Left lung (tissue), 14 donors: ENCODE measurements at places on chromosomes 12 and 14. TPM values are rescaled to one million over a fixed set of nuclear protein-coding genes. Genes with fewer than 3 reads are reported as not detected.

OR4E2 gene
- total RNA-seq = not detected

EEF1AKMT3 gene
- total RNA-seq = 6.3 TPM

DNA sequence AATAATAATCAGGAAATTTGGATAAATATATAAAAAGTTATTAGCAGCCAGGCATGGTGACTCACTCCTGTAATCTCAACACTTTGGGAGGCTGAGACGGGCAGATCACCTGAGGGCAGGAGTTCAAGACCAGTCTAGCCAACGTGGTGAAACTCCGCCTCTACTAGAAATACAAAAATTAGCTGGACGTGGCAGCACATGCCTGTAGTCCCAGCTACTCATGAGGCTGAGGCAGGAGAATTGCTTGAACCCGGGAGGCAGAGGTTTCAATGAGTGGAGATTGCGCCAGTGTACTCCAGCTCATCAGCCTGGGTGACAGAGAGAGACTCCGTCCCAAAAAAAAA lies 64.5 kb downstream of the SYT1 start:
- H3K4me3 ChIP-seq = no peak overlapping the region
- no peak for DNase-seq
- no peak overlapping the region for H3K27ac ChIP-seq

EFS gene
- total RNA-seq = 15.8 TPM

LHX5 gene
- not detected for total RNA-seq

CHD8 gene
- total RNA-seq = 73.5 TPM

- no peaks in the 10 kb centered on the region for H3K4me1 ChIP-seq
- no peaks in the 10 kb centered on the region for H3K36me3 ChIP-seq
- H3K4me3 ChIP-seq = no peak overlapping the region
- H3K27ac ChIP-seq = peak overlapping the region; percentile 48
Observed at GRCh38 chr12:80777587-80777986, 60.9 kb downstream of the MYF5 start.

GRCh38 chr12:46265734-46266133 lies 3.1 kb downstream of the SLC38A1 start:
- DNase-seq = no peak
- H3K4me3 ChIP-seq = no peak overlapping the region
- peaks cover 45% of the 10 kb centered on the region for H3K27me3 ChIP-seq
- H3K36me3 ChIP-seq = no peaks in the 10 kb centered on the region

DNA sequence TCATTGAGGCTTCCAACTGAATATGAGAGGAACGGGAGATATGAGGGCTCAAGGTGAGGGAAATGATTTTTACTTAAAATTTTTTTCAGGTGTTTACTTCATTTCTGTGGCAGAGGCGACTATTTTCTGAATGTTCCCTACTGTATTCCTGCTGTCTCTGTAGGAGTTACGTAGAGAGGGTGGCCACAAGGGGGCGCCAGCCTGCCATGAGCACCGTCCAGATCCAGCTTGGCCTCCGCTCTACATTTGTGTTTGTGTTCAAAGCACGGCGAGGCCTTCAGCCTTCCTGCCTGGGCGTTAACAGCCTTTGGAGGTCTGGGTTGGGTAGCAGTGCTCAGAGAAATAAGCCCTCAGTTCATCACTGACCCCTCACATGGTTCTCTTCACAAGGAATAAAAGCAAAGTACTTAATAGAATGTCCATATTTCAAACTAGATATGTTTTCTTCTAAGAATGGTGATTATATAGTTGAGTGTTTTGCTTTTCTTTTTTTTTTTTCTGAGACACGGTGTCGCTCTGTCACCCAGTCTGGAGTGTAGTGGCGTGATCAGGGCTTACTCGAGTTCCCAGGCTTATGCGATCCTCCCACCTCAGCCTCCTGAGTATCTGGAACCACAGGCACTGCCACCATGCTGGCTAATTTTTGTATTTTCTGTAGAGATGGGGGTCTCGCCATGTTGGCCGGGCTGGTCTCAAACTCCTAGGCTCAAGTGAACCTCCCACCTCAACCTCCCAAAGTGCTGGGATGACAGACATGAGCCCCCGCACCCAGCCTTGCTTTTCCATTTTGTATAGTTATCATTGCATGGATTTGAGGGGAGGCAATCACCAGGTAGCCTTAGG lies 22.3 kb downstream of the CKB start:
- H3K4me1 ChIP-seq = peaks cover 3% of the 10 kb centered on the region
- no peak overlapping the region for H3K4me3 ChIP-seq
- DNase-seq = peak; percentile 76
- H3K27me3 ChIP-seq = no peaks in the 10 kb centered on the region
- H3K27ac ChIP-seq = no peak overlapping the region

DNA sequence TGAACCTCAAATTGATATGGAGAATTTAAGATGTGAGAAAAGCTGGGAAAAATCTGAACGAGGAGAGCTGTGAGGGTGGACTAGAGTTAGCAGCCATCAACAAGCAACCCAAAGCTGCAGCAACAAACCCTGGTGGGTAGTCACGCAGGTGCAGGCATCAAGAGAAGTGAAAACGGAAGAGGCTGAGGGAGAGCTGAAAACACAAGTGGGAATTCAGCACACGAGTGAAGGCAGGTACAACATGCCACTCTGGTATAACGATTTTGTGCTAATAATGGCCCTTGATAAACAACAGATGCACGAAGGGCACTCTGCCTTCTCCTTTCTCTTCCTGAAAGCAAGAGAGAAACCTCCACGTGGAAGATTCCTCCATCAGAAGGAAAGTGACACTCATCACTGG lies 11.5 kb downstream of the TCL1B start:
- DNase-seq = no peak
- no peak overlapping the region for H3K27ac ChIP-seq
- no peaks in the 10 kb centered on the region for H3K4me1 ChIP-seq
- H3K27me3 ChIP-seq = peaks cover 40% of the 10 kb centered on the region
- H3K36me3 ChIP-seq = no peaks in the 10 kb centered on the region

DNA sequence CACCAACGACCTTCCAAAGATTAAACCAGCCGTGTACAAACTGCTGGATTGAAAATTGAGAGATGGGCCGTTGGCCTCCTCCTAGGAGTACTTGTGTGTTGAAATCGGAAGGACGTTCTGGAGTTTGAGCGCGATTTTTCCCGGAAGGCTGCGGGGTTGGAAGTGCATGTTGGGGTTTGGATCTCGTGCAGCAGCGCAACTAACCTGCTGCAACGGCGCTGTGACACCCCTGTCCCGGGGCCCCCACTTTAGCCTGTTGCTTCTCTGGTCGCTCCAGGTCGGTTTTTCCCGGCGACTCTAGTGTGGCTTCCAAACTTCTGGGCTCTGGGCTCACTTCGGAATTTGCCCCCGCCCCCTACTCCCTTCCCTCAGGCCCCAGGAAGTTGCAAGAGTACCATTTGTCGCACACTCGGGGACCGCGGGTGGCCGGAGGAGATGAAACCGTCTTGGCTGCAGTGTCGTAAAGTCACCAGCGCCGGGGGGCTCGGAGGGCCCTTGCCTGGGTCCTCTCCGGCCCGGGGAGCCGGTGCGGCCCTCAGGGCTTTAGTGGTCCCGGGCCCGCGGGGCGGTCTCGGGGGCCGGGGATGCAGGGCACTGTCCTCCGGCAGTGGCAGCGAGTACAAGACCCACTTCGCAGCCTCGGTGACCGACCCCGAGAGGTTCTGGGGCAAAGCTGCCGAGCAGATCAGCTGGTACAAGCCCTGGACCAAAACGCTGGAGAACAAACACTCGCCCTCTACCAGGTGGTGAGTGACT lies at the start of gene ACSS3:
TSS of gene ACSS3 (plus strand) at position 394 of the 756 bp plus-strand sequence. CDS start at position 436, 42 bp downstream.
- H3K27ac ChIP-seq = peak within 1 kb of the TSS; percentile 62
- H3K36me3 ChIP-seq = no peaks in the 10 kb centered on the region
- no peaks in the 10 kb centered on the region for H3K4me1 ChIP-seq
- DNase-seq = peak; percentile 75
- H3K4me3 ChIP-seq = peak within 1 kb of the TSS; percentile 57
